Stimulated activated CD8-positive, alpha-beta memory T cell treated with anti-CD3 and anti-CD28 coated beads, Interleukin-7, amount 100 ng/mL, for 48 hours (primary cell): ENCODE measurements at places on chromosomes 7 and 10.

DNA sequence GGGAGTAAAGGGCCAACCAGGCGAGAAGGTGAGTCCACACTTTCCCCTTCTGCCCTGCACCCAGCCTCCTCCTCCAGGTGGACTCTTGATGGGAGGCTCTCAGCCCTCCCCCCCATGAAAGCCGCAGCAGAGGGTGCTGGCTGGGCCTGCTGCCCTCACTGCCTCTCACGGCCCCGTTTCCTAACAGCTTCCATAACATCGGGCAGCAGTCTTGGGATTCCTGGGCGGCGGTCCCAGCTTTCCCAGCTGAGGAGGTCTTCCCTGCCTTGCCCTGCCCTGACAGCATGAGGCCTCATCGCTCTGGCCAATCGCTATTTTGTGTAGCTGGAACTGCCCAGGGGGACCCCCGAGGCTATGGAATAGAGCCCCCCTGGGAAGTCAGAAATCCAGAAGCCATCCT, 76.3 kb downstream of the COL13A1 start:
- DNase-seq = no peak

GRCh38 chr10:30420766-30421165, 13.2 kb upstream of the MAP3K8 start:
- DNase-seq = no peak

GRCh38 chr10:119541046-119541445, 1.5 kb downstream of the RGS10 start:
- DNase-seq = no peak

GRCh38 chr7:95693551-95694333, 78.6 kb upstream of the DYNC1I1 start:
- DNase-seq = no peak

- DNase-seq = no peak
These were observed 178.0 kb downstream of the AMPH start for GRCh38 chr7:38453168-38453567.

GRCh38 chr7:91883676-91884362, 3.3 kb upstream of the MTERF1 start:
- no peak for DNase-seq

DNA sequence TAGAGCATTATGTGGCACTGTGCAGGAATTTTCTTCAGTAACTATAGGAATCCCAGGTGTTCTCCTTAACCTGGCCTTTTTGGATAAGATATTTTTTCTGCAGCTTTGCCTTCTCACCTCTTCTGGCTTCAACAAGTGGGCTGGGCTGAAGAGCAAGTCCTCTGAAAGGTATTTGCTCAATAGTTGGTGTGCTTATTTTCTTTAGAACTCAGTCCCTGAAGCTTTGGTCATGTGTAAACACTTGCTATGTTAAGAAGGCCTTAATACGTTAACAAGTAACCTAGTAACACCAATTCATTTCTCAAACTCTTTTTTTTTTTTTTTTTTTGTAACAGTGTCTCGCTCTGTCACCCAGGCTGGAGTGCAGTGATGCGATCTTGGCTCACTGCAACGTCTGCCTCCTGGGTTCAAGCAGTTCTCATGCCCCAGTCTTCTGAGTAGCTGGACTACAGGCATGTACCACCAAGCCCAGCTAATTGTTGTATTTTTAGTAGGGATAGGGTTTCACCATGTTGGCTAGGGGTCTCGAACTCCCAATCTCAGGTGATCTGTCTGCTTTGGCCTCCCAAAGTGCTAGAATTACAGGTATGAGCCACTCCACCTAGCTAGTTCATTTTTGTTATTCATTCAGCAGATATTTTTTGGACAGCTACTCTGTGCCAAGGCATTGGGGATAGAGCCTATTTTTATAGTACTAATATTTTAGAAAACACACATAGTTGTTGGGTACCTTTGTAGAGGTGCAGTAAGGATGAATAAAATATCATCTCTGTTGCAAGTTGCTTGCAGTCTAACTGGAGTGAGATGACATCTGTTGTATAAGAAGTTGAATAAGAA, 164.6 kb downstream of the SND1 start:
- DNase-seq = no peak

GRCh38 chr7:192701-193480, 520 bp downstream of the FAM20C start:
- no peak for DNase-seq

DNA sequence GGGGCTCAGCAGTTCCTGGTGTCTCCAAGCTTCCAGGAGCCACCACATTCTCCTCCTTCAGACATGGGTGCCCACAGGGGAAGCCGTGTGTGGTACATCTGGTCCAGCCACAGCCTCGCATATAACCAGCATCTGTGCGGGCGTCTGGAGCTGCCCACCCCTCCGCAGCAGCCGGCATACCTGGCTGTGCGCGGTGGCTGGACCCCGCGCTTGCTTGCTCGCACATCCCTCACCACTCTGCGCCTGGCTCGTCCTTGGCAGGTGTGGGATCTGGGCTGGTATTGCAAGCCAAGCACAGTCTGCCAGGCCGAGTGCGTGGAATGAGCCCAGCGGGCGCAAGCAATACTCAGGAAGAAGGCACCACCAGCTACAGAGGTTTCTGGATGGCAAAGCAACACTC, 117.7 kb upstream of the MBL2 start:
- DNase-seq = no peak

- DNase-seq = no peak
These were observed 461.9 kb downstream of the KCNMA1 start for GRCh38 chr10:77175631-77176222.

- no peak for DNase-seq
These were observed 6.5 kb downstream of the SGCE start for GRCh38 chr7:94649450-94649849.

- DNase-seq = no peak
These were observed 369.3 kb downstream of the PHTF2 start for GRCh38 chr7:78167860-78168259.

GRCh38 chr10:79202188-79203013, 133.6 kb downstream of the ZMIZ1 start:
- DNase-seq = no peak

DNA sequence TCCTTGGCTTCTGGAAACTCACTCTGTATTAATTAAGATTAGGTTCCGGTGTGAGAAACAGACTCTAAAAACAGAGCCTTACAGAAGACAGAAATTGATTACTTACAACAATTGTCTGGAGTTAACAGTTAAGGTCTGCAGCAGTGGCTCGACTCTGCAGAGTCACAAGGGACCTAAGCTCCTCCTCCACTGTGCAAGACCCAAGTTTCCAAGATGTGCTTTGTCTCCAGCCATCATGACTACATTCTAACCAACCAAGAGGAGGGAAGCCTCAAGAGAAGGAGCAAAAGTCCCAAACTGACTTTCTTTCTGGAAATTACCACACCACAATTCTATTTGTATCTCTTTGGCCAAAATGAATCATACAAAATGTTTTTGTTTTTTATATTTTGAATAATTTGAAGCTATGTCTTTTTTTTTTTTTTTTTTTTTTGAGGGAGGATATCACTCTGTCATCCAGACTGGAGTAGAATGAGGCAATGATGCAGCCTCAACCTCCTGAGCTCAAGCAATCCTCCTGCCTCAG, 14.2 kb upstream of the ODAD2 start:
- DNase-seq = no peak

DNA sequence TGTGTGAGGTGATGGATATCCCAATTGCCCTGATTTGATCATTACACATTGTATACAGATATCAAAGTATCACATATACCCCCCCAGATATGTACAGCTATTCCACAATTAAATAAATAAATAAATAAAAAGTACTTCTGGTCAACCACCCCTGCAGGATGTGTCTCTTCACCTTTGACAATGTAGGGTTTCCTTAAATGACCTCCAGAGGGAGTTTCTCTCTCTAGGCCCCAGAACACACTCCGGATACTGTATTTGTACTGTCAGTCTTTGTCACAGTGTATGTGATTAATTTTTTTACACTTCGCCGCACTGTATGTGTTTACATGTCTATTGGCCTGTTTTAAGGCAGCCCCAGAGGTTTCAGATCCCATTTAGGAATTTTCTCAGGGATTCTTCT, 123.6 kb downstream of the ADCYAP1R1 start:
- no peak for DNase-seq

GRCh38 chr7:117385363-117386109, 41.8 kb downstream of the ASZ1 start:
- DNase-seq = no peak

- DNase-seq = no peak
These were observed 7.8 kb downstream of the ICA1 start for GRCh38 chr7:8254215-8254614.

GRCh38 chr10:103692952-103693811, 162.2 kb downstream of the SH3PXD2A start:
- no peak for DNase-seq

DNA sequence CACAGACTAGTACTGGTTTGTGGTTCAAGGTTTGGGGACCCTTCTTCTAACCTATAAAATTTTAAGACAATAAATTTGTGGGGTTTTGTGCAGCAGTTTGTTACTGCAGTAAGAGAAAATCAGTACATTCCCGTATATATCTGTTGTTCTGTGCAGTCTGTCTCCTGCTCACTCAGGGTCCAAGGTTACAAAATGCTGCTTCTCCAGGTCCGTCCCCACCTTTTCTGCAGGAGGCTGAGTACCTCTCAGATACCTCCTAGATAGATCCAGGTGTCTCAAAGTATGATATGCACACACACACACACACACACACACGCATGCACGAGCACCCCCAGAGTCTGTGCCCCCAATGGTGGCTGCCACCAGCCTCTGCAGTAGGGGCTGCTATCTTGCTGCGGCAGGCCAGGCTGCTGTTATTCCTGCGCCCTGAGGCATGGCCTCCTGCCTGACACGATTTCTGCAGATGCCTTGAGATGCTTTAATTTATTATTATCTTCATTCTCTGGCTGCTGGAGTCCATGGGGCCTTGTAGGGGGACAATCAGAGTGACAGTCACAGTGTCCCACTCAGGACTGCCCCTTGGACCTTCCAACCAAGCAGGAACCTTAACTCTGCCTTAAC, 25.2 kb upstream of the ASL start:
- no peak for DNase-seq

- no peak for DNase-seq
These were observed 22.7 kb upstream of the AGFG2 start for GRCh38 chr7:100516135-100516812.

GRCh38 chr10:6140965-6141295, 52.1 kb downstream of the RBM17 start:
- DNase-seq = no peak

DNA sequence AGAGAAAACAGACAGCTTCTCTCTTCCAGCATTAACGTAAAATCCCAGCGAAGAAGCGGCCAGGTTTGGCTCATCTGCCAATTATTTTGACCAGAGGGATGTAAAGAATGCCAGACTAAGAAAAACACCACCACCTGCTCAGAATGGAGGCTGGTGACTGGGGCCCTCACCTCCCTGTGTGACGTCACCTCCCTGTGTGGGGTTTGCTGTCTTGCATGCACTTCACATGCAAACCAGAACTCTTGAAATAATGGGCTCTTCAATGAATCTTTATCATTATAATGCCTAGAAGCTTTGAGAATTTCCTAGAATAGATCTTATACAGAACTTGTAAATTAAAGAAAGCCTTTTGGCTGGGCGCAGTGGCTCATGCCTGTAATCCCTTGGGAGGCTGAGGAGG, 101.8 kb upstream of the WAC start:
- no peak for DNase-seq

DNA sequence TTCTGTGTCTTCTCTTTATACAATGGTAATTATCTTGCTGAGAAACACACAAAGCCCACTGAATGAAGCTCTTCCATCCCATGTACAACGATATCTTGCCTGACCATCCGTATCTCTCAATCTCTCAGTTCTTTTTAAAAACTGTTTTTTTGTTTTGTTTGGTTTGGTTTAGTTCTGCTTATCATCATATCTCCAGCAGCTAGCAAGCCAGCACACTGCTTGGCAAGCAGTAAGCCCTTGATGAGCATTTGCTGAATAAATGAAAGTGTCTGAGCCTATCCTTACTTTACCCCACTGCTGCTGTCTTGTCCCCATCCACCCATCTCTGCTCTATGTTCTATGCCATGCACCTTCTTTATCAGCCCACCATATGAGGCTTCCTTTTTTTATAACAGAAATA, 34.2 kb downstream of the ITGB1 start:
- no peak for DNase-seq

GRCh38 chr7:103962070-103962469, 27.4 kb downstream of the RELN start:
- no peak for DNase-seq
